ENCODE measurements at places on chromosomes 3 and 15.

DNA sequence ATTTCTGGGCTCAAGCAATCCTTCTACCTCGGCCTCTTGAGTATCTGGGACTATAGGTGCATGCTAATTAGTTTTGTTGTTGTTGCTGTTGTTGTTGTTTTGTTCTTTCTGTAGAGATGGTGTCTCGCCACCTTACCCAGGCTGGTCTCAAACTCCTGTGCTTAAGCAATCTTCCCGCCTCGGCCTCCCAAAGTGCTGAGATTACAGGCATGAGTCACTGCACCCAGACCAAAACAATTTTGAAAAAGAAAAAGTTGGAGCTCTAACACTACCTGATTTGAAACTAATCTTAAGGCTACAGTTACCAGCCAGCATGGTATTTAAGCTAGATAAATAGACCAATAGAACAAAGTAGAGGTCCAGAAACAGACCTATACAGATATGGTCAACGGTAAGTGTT, 29.8 kb downstream of the KPNA1 start:
- DNase-seq, result no peak

DNA sequence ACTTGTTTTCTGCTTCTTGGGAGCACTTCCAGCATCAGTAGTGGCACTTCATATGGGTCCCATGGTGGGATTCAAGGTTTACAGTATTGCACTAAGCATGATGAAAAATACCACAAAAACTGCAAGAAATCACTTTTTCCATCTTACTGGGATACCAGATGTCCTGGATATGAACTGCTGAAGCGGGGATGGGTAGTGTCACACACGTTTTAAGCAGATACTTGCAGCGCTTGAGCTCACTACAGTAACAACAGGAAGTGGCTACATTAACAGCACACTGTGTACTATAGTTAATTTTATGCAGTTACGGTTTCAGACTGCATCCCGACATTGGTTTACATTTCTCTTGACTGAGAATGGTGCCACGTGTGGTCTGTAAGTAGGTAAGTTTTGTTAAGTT, 3.5 kb upstream of the ISG20 start:
- DNase-seq, result no peak

DNA sequence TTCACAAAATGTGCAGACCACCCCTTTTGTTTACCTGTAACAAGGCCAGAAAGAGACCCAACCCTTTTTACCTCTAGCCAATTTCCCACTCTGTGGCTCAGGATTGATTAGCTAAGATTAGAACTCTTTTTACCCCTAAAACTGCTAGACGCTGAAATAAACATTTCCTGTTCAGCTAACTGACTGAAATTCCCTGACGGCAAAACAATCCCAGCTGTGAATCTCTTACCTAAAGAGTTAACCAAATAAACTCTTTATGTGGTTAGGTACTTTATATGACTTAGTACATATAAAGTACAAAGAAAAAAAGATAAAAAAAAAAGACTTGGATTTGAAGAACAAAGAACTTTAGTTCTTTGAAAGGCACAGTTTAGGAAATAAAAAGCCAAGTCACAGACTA, 988.7 kb downstream of the FHIT start:
- no peak for DNase-seq

- DNase-seq, result peak; percentile 30
Measured at GRCh38 chr3:27632431-27633223, 89.5 kb downstream of the EOMES start.
